ENCODE measurements at places on chromosomes 16 and 17. TPM values are rescaled to one million over a fixed set of nuclear protein-coding genes. Genes with fewer than 3 reads are reported as not detected.

- H3K27me3 ChIP-seq = no peaks in the 10 kb centered on the region
- peaks cover 15% of the 10 kb centered on the region for H3K4me1 ChIP-seq
- no peak for DNase-seq
- no peaks in the 10 kb centered on the region for H3K36me3 ChIP-seq
- H3K4me3 ChIP-seq = no peak overlapping the region
Measured at GRCh38 chr17:66580956-66581391, 253.9 kb upstream of the CACNG5 start.

GRCh38 chr17:44969144-44969780, 1.2 kb upstream of the C1QL1 start:
- H3K27ac ChIP-seq = no peak overlapping the region
- H3K36me3 ChIP-seq = no peaks in the 10 kb centered on the region
- H3K27me3 ChIP-seq = peaks cover 32% of the 10 kb centered on the region
- peaks cover 26% of the 10 kb centered on the region for H3K4me1 ChIP-seq

- peaks cover 45% of the 10 kb centered on the region for H3K4me1 ChIP-seq
- H3K27ac ChIP-seq = peak overlapping the region; percentile 89
- H3K4me3 ChIP-seq = no peak overlapping the region
- peak; percentile 65 for DNase-seq
Measured at GRCh38 chr16:57632568-57632967, 4.1 kb downstream of the ADGRG1 start.

DNA sequence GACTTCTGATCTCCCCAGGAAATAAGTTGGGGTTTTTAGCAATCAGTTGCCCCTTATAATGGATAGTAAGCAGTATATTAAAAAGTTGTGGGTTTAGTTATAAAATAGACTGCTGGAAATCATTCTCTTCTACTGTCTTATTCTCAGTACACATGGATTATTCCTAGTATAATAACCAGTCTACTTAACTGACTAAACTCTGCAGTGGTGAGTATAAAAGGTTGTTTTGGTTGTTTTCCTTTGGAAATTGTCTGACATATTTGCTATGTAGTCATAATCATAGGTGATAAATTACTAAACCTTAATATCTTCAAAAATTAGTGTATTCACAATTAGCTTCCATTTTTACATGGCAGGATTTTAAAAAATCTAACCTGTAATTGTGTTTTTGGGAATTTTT, 31.4 kb downstream of the CTCF start:
- no peaks in the 10 kb centered on the region for H3K36me3 ChIP-seq
- H3K27ac ChIP-seq = no peak overlapping the region
- no peaks in the 10 kb centered on the region for H3K4me1 ChIP-seq
- no peaks in the 10 kb centered on the region for H3K27me3 ChIP-seq
- no peak for DNase-seq

Gene USH1G
- not detected for total RNA-seq

Gene SEPTIN1
- 4.1 TPM for total RNA-seq

Gene PNMT
- total RNA-seq = 4.1 TPM

DNA sequence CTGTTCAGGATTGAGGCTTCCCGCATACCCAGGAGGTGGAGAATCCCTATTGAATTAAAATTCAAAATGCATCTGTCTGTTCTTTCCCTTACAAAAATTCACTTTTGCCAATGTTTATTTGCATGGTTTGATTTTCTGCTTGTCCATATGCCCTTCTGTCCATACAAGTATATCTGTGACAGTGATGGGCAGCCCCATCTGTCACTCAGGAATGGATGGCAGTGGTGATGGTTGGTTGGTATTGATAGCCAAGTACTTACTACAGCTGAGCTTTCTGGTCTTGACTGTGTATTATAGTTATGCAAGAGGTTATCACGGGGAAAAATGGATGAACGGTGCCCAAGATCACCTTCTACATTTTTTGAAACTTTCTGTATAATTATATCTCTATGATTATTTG, 171.0 kb downstream of the RBFOX1 start:
- no peak overlapping the region for H3K27ac ChIP-seq
- DNase-seq = no peak
- no peak overlapping the region for H3K4me3 ChIP-seq
- H3K36me3 ChIP-seq = no peaks in the 10 kb centered on the region

DNA sequence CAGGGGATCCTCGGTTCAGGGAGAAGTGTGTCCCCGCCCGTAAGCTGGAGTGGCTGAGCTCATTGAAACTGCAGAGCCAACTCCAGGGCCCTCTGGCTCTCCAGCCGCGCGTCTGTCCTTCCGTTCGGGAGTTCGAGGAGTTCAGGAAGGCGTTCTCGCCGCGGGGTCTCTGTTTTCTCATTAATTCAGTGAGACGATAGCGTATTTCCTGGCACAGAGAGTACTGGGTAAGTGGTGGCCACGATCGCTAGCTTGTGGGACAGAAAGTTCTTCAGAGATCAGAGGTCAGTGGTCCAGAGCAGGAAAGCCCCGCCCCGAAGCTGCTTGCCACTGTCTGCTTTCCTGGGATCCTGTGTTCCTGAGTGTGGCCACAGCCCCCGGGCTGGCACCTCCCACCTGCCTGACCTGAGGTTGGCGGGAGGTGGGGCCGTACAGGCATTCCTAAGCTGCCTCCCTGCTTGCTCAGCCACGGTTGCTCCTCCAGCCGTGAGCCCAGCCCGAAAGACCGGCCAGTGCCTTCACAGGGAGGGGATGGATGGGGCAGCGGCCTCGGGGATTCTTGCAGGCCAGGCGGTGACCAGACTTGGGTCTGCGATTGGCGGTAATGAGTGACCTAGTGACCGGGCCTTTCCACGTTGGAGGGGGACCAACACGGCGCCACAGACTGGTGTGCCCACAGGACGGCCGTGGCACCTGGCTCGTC, 8.9 kb downstream of the BAIAP2 start:
- no peaks in the 10 kb centered on the region for H3K36me3 ChIP-seq
- no peak for DNase-seq
- peak overlapping the region; percentile 24 for H3K4me3 ChIP-seq
- peak overlapping the region; percentile 79 for H3K27ac ChIP-seq
- H3K27me3 ChIP-seq = no peaks in the 10 kb centered on the region

GRCh38 chr16:48323783-48324775, 61.1 kb downstream of the SIAH1 start:
- DNase-seq = no peak
- H3K36me3 ChIP-seq = peaks cover 11% of the 10 kb centered on the region
- no peaks in the 10 kb centered on the region for H3K27me3 ChIP-seq
- no peak overlapping the region for H3K27ac ChIP-seq
- peaks cover 19% of the 10 kb centered on the region for H3K4me1 ChIP-seq
- H3K4me3 ChIP-seq = no peak overlapping the region

GRCh38 chr17:33561569-33562334, 268.7 kb upstream of the ASIC2 start:
- H3K27ac ChIP-seq = no peak overlapping the region
- no peaks in the 10 kb centered on the region for H3K36me3 ChIP-seq
- H3K4me3 ChIP-seq = no peak overlapping the region
- no peak for DNase-seq
- H3K4me1 ChIP-seq = no peaks in the 10 kb centered on the region

Gene TK1
- 2.4 TPM for total RNA-seq

DNA sequence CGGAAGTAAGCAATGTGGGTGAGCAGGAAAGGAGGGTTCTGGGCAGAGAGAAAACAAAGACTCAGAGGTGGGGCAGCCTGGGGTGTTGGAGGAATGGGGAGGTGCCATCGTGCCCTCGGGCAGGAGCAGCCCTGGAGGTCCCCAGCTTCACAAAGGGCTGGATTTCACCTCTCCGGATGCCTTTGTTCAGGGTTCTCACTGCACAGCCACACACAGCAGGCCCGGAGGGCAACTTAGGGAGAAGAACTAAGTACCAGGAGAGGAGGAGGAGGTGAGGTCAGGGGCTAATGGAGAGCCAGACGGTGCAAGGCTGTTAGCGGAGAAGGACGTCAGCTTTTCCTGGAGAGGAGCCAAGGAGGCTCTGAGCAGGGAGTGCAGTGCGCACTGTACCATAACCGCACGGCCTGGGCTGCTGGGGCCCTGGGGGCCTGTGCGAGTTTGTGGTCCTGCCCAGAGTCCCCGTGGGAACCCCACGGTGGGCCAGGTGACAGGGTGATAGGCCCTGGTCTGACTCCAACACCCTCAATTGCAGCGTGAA, 9.3 kb downstream of the ARRB2 start:
- H3K27ac ChIP-seq = no peak overlapping the region
- H3K4me3 ChIP-seq = no peak overlapping the region
- H3K4me1 ChIP-seq = no peaks in the 10 kb centered on the region
- H3K36me3 ChIP-seq = peaks cover 60% of the 10 kb centered on the region
- no peaks in the 10 kb centered on the region for H3K27me3 ChIP-seq

- H3K4me1 ChIP-seq = peaks cover 49% of the 10 kb centered on the region
- H3K27ac ChIP-seq = peak overlapping the region; percentile 90
- DNase-seq = peak; percentile 43
- no peaks in the 10 kb centered on the region for H3K27me3 ChIP-seq
- H3K36me3 ChIP-seq = peaks cover 24% of the 10 kb centered on the region
Measured at GRCh38 chr17:28716740-28717577, 709 bp downstream of the RAB34 start.

DNA sequence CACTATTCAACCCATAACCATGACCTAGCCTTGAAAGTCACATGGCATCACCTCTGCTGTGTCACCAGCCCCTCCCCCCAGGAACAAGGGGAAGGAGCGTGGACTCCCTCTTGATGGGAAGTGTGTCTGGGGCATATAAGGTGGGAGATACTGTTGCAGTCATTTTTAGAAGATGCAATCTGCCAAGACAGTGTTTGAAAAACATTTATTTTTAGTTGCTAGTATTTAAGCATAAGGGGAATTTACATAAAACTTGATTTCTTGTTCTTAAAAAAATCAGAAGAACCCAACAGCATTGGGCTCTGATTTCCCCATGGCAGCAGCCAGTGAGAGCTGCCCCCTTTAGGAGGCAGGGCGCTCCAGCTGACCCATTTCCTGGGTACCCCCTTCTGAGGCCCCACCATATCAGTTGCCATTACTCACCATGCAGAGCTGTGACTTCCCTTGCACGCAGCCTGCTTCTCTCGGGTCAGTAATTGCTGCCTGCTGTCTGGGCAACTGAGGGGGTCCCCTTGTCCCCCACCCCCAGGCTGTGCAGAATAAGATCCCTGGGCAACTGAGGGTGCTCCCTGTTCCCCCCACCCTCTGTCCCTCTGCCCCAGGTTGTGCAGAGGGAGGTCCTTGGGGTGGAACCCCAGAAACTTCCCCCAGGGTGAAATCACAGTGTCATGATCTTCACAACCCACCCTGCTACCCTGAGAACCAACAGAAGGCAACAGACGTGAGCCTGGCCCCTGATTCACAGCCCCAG, 11.8 kb upstream of the CDC42EP4 start:
- peaks cover 19% of the 10 kb centered on the region for H3K4me1 ChIP-seq
- no peaks in the 10 kb centered on the region for H3K27me3 ChIP-seq

GRCh38 chr16:87854053-87854906, 15.0 kb downstream of the SLC7A5 start:
- peaks cover 18% of the 10 kb centered on the region for H3K4me1 ChIP-seq
- no peaks in the 10 kb centered on the region for H3K27me3 ChIP-seq
- H3K27ac ChIP-seq = peak overlapping the region; percentile 60
- H3K36me3 ChIP-seq = no peaks in the 10 kb centered on the region

DNA sequence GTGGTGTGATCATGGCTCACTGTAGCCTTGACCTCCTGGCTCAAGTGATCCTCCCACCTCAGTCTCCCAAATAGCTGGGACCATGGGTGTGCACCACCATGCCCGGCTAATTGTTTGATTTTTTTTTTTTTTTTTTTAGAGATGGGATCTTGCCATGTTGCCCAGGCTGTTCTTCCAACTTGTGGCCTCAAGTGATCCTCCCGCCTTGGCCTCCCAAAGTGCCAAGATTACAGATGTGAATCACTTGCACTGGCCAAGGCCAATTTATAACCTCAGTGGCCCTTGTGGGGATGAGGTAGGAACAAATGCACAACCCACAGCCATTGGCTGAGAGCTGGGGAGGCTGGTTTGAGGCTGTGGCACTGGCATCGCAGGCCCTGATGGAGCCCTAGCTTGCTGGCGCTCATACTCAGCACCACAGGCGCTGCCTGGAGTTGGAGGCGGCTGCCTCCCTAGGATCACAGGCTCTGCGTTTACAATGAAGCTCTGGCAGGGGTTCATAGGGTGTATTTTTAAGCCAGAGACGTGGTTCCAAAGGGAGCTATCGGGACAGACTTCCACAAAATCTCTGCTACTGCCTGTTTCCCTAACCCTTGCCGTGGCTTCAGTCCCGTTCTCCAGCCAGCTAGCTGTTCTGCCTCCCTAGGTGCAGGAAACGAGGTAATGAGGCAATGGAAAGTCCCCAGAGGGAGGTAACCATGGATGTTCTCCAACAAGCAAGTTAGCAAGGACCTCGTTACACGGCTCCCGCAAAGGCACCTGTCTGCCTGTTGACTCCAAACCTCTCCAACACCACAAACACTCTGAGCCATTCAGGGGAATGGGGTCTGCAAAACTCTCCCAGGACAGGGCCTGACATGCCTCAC, 2.9 kb downstream of the ABCA3 start:
- H3K27me3 ChIP-seq = no peaks in the 10 kb centered on the region
- H3K4me3 ChIP-seq = no peak overlapping the region
- peaks cover 10% of the 10 kb centered on the region for H3K4me1 ChIP-seq

- H3K36me3 ChIP-seq = no peaks in the 10 kb centered on the region
- no peak for DNase-seq
- H3K27ac ChIP-seq = peak overlapping the region; percentile 97
- H3K4me1 ChIP-seq = peaks cover 27% of the 10 kb centered on the region
Measured at GRCh38 chr17:47189732-47190237, 690 bp upstream of the CDC27 start.

Gene CEMP1
- not detected for total RNA-seq

Gene CCL4L2
- total RNA-seq = 4.5 TPM

Gene RRN3
- 19.2 TPM for total RNA-seq

DNA sequence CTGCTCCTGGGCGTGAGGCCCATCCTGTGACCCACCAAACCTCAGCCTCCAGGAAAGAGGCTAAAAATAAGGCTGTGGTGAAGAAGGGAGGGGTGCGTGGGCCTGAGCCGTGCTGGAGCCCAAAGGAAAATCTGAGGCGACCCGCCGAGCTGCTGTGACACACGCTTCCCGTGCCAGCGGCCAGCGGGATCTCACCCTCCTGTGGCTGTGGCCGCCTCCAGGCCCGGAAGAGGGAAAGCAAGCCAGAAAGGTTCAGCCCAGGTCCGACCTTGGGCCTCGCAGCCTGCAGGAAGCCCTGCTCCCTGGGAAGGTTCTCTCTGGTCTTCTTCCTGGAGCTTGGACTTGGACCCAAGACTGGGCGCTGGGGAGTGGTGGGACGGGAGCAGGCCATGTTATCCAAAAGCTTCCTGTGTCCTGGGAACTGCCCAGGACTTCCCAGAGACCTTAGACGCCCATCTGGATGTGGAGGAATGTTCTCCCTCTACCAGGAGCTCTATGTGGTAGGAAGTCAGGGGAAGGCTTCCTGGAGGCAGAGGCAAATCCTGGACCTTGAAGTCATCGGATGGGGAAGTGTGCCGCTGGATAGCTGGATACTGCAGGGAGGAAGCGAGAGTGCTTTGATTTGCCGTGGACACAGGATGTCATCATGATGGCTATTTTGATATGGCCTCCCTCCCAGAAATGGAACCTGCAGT, 11.4 kb downstream of the SPNS2 start:
- peak overlapping the region; percentile 2 for H3K4me3 ChIP-seq
- DNase-seq = peak; percentile 71
- peaks cover 71% of the 10 kb centered on the region for H3K4me1 ChIP-seq
- H3K27ac ChIP-seq = peak overlapping the region; percentile 86
- no peaks in the 10 kb centered on the region for H3K36me3 ChIP-seq

GRCh38 chr17:81520021-81520901, 7.7 kb upstream of the ACTG1 start:
- H3K4me3 ChIP-seq = no peak overlapping the region
- H3K36me3 ChIP-seq = no peaks in the 10 kb centered on the region
- DNase-seq = no peak
- no peak overlapping the region for H3K27ac ChIP-seq
- H3K4me1 ChIP-seq = peaks cover 8% of the 10 kb centered on the region
